ENCODE measurements at places on chromosomes 16 and 17. TPM values are rescaled to one million over a fixed set of nuclear protein-coding genes. Genes with fewer than 3 reads are reported as not detected.

Gene C17orf78
- not detected for total RNA-seq

Gene GFAP
- total RNA-seq, result not detected

Gene CLEC19A
- not detected for total RNA-seq

Gene RFFL
- 51.3 TPM for total RNA-seq

Gene GPR139
- total RNA-seq, result not detected

Gene MT1M
- total RNA-seq, result not detected

Gene FAM20A
- total RNA-seq, result 0.16 TPM

Gene CACNG1
- total RNA-seq, result not detected

Gene GAST
- total RNA-seq, result not detected

Gene PHOSPHO1
- not detected for total RNA-seq

Gene PRRT2
- total RNA-seq, result 4.4 TPM

Gene USH1G
- not detected for total RNA-seq

Gene SMIM36
- not detected for total RNA-seq

Gene PIMREG
- total RNA-seq, result 0.43 TPM

Gene ZG16
- not detected for total RNA-seq

Gene IRF8
- 15.4 TPM for total RNA-seq

Gene KRTAP17-1
- not detected for total RNA-seq

Gene CLDN7
- total RNA-seq, result 2.8 TPM

Gene CCL11
- not detected for total RNA-seq

Data from T-cell (primary cell).